ENCODE measurements at places on chromosomes 5 and 9.

- DNase-seq: peak; percentile 12
Measured at GRCh38 chr5:10701567-10702039, 59.4 kb downstream of the DAP start.

DNA sequence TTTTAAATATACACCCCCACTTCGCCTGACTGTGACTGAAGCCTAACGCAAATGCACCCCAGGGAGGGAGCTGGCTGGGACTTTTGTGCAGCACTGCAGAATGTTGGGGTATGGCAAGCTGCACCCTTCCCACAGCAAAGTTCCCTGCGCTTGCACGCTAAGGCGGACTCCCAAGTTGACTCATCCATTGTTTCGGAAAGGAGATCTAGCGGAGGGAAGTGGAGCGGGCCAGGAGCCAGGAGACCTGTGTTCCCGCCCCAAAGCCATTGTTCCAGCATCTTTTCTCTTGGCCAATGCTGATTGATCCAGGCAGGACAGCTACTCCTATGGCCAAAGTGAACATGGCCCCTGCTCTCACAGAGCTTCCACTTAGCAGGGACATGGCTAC is 202.9 kb downstream of the AOPEP start:
- no peak for DNase-seq

GRCh38 chr9:12266758-12267157 is 426.4 kb upstream of the TYRP1 start:
- DNase-seq: no peak

DNA sequence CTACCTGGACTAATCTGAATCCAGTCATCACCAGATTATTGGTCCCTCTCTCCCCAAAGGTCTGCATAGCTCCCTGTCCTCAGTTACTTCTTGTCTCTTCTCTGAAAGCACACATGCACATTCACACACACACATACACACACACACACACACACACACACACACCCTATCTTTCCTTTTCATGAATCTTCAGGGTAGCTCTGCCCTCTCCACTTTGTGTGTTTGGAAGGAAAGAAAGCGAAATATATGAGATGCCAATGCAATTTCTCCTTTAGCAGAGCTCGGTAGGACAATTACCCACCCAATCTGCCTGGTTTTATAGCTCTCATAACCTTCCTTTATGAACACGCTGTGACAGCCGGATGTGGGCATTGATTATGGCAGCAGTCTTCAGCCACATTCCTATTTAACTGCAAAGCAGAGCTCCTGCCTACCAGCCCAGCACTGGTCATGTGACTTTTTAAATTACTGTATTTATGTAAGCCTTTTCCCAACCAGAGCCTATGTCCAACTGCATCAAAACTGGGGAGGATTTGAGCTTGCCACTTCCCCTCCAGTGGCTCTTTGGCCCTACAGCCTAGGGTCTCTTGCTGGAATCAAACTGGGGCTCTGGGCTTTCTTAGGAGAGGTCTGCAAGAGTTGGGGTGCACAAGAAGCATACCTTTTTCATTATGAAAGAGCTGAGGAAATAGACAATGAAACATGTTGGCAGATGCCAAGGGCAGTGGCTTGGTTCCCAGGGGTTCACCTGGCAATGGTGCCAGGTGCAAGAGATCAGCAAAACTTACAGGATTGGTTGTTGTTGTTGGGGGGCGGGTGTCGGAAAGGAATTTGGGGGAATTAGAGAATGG is 20.8 kb upstream of the MATR3 start:
- no peak for DNase-seq

DNA sequence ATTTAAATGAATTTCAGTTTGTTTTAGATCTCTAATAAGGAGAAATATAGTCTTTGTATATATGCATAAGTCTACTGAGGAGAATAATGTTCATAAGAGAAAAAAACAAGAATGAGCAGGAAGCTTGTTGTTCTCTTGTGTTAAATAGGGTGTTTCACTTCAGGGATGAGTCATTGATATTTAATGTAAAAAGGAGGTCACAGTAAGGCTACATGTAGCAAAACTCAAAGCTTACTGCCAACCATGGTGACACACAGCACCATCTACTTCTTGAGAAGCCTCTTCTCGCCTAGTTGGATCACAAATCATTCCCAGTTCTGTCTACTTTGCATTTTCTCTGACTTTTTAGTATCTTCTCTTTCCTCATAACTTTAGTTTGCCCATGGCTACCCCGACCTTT is 1466.0 kb upstream of the C9orf72 start:
- no peak for DNase-seq

DNA sequence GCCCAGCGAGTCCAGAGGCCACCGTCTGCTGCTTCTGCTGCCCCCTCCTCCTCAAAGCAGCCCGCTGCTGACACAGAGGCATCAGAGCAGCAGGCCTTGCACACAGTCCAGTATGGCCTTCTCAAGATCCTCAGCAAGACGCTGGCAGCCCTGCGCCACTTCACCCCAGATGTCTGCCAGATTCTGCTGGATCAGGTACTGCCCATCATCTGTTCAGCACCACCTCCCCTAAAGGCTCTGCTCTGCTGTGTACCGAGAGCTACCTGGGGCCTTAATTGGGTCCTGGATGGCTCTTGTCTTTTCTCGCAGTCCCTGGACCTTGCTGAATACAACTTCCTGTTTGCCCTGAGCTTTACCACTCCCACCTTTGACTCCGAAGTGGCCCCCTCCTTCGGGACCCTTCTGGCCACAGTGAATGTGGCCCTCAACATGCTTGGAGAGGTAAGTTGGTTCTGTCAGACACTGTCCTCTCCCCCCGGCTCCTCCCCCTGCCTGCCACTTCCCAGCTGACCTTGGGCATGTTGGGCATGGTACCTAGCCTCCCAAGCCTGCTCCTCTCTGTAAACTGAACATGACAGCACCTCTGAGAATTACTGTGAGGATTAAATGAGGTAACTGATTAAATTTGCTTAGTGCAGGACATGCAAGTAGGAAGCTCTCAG is 22.7 kb downstream of the SH3GLB2 start:
- DNase-seq: no peak

DNA sequence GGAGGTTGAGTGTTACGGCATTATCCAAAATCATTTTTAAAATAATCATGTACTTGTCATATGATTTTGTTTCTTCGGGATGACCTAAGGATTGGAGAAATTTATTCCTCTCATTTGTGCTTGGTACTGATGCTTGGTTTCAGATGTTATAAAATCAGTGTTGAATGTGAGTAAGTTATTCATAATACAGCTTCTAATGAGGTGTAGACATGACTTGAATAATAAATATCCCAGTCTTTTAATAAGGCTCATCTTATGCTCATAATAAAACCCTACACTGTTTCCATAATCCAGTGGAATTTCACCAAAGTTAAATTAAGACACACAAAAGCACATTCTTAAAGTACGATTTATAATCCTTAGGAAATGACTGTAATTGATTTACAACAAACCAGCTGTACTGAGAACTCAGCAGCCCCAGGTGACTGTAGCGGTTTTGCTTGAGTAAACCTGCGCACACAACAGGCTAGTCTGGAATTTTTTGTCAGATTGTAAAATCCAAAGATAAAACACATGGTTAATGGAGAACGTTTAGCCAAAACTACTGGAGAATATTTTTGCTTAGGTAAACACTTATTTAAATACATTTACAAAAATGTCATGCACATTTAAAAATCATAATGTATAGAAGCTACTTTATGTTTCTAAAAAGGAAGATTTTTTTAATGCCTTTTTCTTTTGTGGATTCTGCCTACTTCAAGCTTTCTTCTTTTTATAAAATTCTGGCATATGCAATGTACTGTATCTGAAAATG is 609.8 kb upstream of the GRAMD2B start:
- DNase-seq: no peak

DNA sequence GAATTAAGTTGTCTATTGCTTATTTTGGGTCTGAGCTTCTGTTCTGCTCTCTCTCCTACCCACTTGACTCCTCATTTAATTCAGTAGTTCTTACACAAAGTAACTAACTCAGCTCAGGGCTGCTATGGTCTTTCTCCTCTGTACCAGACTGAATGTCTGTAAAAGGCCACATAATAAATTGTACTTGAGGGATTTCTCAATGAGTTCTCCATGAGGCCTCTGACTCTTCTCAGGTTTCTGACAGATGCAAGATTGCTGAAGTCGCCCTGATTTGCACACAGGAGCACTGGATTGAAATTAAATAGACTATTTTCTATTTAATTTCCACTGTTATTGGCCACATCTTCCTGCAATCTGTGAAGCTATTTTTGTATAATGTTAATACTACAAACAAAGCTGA is 2.9 kb downstream of the IQGAP2 start:
- no peak for DNase-seq

DNA sequence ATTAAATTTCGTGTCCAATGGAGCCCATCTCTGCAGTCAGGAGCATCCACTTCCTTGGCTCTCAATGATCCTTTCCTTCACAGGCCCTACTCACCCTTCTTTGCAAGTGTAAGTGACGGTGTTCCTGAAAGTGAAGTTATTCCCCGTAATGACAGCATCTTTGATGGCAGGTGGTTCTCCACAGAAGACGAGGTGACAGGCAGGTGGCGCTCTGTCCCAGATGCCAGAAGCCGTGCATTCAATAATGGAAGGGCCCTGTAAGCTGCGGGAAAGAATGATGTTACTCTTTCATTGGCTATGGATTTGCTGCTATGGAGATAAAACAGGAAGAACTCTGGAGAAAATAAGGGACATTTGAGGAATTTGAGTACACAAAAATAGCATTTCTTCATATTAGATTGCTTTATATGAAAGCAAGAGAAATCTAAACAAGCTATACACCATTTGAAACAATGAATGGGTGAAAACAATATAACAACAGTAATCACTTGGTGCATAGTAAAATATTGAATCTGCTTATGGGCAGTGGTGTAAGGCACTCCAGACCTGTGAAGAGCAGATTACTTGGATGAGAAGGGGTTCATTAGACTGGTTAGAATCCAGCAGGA is 89.9 kb upstream of the TXNDC8 start:
- DNase-seq: no peak

DNA sequence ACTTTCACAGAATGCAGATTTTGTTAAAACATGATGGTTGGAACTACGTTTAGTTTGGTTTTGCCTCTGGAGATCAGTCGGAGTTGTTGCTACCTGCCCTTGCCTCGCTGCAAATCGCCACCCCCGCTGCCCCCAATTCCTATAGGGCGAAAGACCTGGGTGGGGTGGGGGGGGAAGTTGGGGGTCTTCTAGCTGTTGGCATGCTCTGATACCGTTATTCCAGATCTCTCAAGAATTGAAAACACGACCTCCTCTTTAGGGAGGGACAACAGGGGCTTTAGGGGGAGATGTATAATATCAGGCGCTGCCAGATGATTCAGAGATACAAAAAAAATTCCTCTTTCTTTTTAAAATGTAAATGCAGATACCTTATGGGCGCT is 36.4 kb upstream of the NFIB start:
- DNase-seq: no peak

- no peak for DNase-seq
Measured at GRCh38 chr9:86456416-86456815, 102.2 kb upstream of the TUT7 start.

- DNase-seq: no peak
Measured at GRCh38 chr5:40227931-40228330, 451.8 kb upstream of the PTGER4 start.

DNA sequence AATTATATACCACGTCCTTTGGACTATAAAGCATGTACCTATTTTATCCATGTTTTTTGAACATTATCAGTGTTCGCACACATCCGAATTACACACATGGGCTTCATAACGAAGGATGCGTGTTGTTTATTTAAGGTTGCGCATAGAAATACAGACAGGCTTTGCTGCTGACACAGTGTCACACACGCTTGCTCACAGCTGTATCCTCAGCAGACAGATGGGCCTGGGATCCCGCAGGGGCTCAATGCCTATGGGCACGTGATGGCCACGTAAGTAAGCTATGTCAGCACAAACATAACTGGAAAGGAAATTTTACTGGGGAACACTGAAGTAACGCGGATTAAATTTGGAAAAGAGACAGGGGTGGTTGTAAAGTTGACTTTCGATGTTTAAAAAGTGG is 76.6 kb downstream of the OTULIN start:
- DNase-seq: no peak

DNA sequence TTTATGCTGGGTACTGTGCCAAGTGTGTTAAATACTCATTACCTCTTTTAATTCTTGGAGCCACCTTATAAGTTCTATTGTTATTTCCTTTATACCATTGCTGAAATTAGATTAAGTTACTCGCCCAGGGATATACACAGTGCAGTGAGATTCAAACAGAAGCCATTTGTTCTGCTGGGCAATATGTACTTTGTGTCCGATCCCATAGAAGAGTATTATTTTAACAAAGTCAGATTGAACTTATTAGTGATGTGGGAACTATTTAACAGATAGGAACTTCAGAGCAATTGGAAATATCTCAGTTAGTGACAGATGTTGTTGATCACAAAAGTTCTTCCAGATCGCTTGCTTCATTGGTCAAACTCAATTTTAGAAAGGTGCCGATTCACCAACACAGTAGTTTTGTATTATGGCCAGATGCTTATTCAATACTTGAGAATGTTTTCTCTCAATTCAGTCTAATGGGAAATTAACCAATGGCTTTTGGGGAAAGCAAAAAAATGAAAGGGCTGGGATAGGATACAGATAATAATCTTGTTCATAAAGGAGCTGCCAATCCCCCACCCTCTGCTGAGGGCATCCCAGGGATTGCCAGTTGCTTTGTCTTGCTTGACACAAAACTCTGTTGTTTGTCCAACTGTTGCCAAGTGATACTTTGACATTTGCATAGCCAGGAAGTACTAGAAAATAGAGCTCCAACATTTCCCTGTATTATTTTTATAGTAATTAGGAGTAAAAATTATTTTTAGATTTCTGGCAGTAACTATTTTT is 94.8 kb upstream of the SEMA6A start:
- DNase-seq: no peak

DNA sequence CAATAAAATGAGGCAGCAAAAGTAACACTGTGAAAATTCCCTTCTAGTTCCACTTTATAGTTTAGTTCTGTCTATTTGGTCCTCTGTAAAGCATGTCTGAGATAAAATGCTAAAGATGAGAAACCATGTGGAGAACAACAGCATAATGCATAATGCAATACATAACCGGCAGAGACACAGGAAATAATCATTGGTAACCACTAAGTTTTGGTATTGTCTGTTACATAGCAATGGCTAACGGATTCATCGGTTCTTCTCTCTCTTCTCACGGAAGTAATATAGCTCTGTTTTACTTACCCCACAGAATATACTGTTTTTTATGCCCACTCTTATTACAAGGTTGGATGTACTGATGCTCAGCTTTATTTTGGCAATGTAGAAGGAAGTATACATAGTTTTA is 158.9 kb downstream of the FAM174A start:
- no peak for DNase-seq

DNA sequence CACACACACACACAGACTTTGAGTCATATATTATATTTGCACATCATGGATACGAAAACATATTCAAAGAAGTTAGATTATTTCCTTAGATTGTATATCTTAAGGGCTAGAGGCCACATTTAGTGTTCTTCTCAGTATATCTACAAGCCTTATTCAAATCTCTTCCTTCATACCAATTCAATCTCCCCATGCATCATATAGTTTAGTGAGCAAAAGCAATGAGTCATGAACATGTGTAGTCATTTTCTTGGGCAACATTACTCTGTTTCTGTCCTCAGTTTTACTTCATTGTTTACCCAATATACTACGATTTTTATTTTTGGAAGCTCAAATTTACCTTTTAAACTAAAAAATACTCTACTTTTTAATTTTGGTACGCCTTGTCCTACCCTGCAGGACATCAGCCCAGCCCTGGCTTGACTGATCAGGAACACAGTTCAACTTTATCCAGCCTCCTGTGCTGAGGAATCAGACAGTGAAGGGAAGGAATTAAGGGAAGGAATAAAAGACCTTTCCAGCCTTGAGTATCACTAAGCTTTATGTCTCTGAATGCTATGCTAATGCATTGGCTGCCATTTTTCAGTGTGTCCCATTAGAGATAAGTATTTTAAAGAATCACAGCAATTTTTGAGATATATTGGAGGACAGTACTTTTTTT is 101.7 kb upstream of the FST start:
- no peak for DNase-seq

Measured in activated naive CD8-positive, alpha-beta T cell treated with anti-CD3 and anti-CD28 coated beads, Interleukin-2, amount 50 U/mL, for 16 hours (primary cell).